ENCODE measurements at places on chromosomes 2 and 18. TPM values are rescaled to one million over a fixed set of nuclear protein-coding genes. Genes with fewer than 3 reads are reported as not detected.

The TMEFF2 gene
- 0.54 TPM for total RNA-seq

The GKN1 gene
- not detected for total RNA-seq

The SLC25A52 gene
- total RNA-seq: not detected

The ACOXL gene
- not detected for total RNA-seq

The PROM2 gene
- total RNA-seq: 24.7 TPM

The NPPC gene
- not detected for total RNA-seq

The RHBDD1 gene
- 24.2 TPM for total RNA-seq

The NT5DC4 gene
- not detected for total RNA-seq

The AQP12A gene
- total RNA-seq: not detected

The LONRF2 gene
- 0.80 TPM for total RNA-seq

The DAW1 gene
- not detected for total RNA-seq

The CNNM4 gene
- total RNA-seq: 53.2 TPM

The CNDP1 gene
- 0.53 TPM for total RNA-seq

The CDH2 gene
- not detected for total RNA-seq

The GPR39 gene
- 38.5 TPM for total RNA-seq

The SLC66A2 gene
- 33.8 TPM for total RNA-seq

The CAMKMT gene
- 20.8 TPM for total RNA-seq

The CNPPD1 gene
- total RNA-seq: 62.2 TPM
